ENCODE measurements at places on chromosomes 7 and 10.

DNA sequence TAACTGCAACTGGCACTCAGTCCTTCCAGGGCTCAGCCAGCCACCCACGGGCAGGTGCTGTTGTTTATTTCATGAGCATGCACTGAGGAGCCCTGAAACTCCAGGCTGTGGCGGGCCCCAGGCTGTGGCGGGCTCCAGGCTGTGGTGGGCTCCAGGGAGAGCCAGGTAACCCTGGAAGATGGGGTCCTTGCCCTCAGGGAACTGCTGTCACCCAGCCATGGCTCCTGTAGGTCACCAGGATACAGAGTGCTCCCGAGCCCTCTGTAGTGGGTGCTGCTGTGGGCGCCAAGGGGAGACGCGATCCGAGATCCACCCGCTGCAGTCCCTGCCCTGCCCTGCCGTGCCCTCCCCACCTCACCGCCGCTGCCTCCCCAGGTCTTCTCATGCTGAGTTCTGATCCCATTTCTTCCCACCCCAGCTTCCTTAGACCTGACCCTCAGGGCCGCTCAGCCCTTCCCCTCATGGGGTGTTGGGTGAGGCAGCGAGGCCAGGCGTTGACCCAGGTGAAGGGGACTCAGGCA, 29.6 kb downstream of the LRRC27 start:
- DNase-seq: no peak

- DNase-seq: no peak
Measured at GRCh38 chr10:4029866-4030265, 244.9 kb upstream of the KLF6 start.

DNA sequence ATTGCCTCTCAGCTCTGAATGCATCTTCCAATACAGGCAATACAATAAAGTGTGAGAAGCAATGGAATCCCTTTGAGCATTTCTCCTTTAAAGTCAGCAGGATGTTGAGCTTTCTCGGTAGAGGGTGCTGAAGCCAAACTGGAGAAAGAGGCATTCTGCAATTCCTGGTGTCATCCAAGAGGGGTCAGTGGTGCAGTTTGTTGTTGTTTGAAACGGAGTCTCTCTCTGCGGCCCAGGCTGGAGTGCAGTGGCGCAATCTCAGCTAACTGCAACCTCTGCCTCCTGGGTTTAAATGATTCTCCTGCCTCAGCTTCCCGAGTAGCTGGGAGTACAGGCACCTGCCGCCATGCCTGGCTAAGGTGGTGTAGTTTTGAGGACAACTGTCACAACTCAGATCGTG, 486.5 kb downstream of the CALN1 start:
- DNase-seq: no peak

GRCh38 chr7:90007001-90007654, 147.1 kb upstream of the STEAP1 start:
- DNase-seq: no peak

- DNase-seq: no peak
Measured at GRCh38 chr7:139725077-139725476, 52.7 kb downstream of the HIPK2 start.

DNA sequence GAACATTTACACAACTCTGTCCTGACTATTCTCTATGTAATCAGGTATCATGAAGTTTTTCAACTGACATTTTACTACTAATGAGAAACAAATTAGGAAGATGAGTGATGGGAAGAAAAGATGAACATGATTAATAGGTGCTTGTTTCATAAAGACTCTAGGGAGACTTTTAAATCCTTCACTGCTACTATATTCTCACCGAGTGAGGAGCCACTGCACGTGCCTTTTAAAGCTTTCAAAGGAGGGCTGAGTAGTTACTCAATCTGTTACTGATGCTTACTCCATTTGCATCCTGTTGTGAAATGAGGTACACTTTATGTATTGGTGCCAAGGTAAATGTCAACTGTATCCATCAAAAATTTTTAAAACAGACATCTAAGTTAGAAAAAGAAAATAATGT, 1.3 kb upstream of the COMMD3 start:
- no peak for DNase-seq

DNA sequence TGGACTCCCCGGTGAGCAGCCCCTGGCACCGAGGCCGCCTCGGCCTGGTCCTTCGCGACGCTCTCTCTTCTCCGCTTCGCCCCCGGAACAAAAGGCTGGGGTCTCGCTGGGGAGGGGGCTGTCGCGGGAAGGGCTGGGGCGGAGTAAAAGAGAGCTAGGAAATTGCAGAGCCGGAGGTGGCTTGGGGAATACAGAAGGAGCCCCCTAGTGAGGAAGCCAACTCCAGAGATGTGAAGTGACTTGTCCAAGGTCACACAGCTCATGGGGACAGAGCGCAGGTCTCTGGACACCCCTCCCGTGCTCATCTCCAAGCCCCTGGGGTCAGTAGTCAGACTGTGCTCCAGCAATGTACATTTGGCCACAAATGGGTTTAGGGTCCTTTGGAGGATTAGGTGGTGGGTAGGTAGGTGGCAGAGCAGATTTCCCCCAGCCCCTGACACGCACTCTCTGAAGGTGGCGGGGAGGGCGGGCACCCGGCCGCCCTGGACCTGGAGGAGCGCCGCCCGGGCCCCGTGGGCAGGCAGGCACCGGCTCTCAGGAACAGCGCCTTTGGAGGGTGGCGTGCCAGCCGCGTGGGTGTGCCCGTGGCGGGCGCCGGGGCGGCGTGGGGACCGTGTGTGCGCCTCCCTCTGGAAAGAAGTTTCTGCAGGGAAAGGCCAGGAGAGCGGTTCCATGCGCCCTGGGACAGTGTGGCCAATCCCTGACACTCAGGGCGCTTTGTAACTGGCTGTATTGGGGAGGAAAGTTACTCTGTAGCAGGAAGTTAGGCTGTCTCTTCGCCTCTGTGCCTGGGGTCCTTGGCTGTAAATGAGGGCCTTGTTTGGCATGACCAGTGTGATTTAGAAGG, 910 bp downstream of the WIPF3 start:
- DNase-seq: no peak

GRCh38 chr7:12337095-12337494, 66.6 kb downstream of the VWDE start:
- no peak for DNase-seq

DNA sequence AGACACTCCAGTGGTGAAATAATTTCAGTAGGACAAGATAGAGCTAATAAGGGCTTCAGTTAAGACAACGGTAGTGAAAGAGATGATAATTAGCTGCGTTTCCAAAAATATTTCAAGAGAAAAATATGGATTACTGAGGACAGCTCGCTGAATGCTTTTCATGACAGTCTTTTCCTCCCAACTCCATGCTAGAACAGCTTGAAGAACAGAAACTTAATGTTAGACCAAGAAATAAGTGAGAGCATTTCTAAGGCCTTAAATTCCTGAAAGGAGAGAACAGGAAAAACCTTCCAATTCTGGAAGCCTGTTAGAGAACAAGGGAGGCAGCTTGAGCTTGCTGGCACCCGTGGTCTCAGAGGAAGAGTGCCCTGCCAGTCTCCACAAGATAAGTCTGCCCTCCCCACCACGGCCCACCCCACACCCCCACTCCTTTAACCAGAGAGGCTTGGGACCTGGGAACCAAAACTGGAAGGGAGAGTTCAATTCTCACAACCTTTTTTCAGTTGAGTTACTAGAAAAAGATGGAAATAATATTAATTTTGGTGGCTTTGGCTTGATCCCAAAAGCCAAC, 1148.0 kb upstream of the CELF2 start:
- no peak for DNase-seq

DNA sequence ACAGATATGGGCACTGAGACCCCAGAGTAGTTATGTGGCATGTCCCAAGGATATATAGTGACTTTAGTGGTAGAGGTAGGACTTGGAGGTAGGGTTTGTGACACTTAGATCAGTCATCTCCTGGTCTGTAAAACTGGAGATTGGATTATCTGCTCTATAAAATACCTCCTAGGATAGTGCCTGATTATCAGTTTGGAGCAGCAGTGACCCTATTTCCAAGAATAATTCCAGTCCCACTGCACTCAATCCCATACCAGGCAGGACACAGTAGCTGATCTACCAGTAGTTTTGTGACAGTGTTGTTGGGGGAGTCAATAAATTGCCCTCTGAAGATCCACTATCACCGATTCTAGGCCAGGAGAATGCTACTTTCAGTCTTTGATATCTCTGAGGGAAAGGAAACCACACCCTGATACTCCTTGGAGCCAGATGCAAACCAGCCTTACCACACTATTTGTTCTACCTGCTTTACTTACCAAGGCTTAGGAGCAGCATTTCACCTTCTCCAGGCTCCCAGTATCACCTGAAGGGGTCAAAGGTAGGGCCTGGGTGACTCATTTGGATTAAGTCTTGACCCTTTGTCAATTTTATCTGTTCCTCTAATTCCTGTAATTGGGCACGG, 30.6 kb downstream of the KMT2E start:
- no peak for DNase-seq

- DNase-seq: no peak
Measured at GRCh38 chr10:23024002-23024401, 71.4 kb upstream of the MSRB2 start.

GRCh38 chr10:6236349-6237198, 33.8 kb downstream of the PFKFB3 start:
- DNase-seq: no peak

- DNase-seq: no peak
Measured at GRCh38 chr7:33893377-33893776, 12.0 kb upstream of the BMPER start.

GRCh38 chr7:12674861-12675260, 12.6 kb upstream of the ARL4A start:
- peak; percentile 23 for DNase-seq

- DNase-seq: peak; percentile 71
Measured at GRCh38 chr7:92836489-92836999, at the start of gene CDK6. CDK6 (minus strand) TSS chr7:92836573; CDS start chr7:92833323, 3,250 bp downstream.

- DNase-seq: no peak
Measured at GRCh38 chr10:105596749-105597148, 955.7 kb downstream of the SORCS3 start.

GRCh38 chr10:132298038-132298881, 9.5 kb downstream of the STK32C start:
- no peak for DNase-seq

GRCh38 chr7:130141161-130141883, 63.9 kb downstream of the TMEM209 start:
- peak; percentile 51 for DNase-seq

- no peak for DNase-seq
Measured at GRCh38 chr7:3162289-3162688, 118.6 kb upstream of the CARD11 start.

GRCh38 chr10:62056698-62057097, 155.2 kb downstream of the ARID5B start:
- no peak for DNase-seq

DNA sequence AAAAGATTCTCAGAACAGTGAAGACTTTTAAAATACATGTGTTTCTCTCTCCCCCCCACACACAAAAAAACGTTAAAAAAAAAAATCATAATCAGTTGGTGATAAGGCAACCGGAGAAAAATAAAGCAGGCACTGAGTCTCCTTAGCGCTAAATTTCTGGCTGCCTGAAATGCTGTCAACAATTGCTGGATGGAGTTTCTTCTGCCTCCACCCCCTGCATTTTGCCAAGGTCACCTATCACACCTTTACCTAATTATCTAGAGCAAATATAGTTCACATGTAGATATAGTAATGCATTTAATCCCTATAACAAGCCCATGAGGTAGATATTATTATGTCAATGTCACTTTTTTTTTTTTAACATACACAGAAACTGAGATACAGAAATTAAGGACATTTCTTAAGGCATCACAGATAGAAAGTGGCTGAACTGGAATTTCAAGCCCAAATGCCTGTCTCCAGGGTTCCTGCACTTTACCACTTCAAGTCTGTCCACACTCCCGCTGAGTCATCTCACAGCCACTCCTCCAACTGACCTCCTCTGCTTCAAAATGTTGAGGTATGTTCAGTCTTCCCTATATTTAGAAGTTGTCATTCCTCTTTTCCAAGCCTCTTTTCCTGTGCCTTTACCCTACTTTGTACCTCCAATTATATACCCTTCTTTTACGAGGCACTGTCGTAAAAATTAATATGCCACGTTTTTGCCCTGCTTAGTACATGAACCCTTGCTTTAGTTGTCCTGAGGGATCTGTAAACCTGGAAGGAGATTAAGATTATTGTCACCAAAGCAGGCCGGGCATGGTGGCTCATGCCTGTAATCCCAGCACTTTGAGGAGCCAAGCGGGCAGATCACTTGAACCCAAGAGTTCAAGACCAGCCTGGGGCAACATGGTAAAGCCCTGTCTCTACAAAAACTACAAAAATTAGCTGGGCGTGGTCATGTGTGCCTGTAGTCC, 72.8 kb upstream of the MPP7 start:
- no peak for DNase-seq

DNA sequence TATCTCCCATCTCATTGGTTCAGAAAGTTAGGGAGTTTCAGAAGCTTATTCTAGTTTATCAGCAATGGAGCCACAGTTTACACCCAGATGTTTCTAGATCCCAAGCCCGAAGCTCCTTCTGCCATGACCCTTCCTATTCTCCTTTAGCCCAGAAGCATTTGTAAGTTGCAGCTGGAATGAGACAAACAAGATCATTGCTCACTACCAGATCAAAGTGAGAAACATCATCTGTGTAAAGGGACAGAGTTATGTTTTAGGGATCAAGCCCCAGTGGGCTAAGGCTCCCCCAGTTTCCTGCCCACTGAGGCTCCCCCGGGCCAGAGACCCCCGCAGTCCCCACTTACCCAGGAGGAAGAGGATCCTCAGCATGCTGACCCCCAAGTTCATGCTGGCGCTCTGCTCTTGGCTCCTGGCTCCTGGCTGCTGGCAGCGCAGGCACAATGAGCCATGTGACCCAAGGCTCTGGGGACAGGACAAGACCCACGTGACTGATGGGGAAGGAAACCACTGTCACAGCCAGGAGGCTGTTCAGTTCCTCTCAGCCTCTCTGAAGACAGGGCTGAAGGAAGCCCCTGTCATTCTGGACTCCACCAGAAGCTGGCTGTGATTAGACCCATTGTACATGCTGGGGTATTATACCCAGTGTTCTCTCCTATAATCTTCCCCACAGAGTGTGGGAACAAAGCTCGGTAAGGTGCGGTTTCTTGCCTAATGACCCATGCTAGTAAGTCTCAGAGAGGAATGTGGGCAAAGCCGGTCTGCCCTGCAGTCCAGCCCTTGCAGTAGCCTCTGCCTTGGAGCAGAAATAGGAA, at the start of gene TMEM273:
TMEM273 (minus strand) TSS at position 442 of the 812 bp plus-strand sequence; CDS start at position 387, 55 bp downstream.
- peak; percentile 32 for DNase-seq

- DNase-seq: no peak
Measured at GRCh38 chr7:22406715-22407114, 49.8 kb upstream of the RAPGEF5 start.

GRCh38 chr7:19051767-19052375, 65.6 kb downstream of the TWIST1 start:
- peak; percentile 33 for DNase-seq

- no peak for DNase-seq
Measured at GRCh38 chr7:102191556-102192379, 94.9 kb upstream of the SH2B2 start.

DNA sequence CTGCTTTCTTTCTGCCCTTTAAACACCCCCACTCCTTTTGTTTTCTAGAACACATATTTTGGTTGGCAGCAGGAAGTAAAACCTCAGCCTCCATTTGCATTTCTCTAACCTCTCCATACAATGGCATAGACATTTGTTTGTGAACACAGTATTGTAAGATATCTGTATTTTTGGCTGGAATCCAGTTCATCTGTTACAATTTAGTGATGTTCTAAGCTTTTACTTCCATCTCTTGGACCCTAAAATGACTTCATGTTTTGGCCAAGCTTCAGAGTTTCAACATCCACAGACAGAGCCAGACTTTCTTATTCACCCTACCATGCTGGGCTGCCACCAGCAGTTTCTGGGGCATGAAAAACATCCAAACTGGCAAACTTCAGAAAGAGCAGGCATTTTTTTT, 21.1 kb upstream of the AUTS2 start:
- DNase-seq: no peak

- DNase-seq: no peak
Measured at GRCh38 chr10:13920031-13920430, 333.3 kb downstream of the PRPF18 start.
